ENCODE measurements at places on chromosomes 5 and 9.

DNA sequence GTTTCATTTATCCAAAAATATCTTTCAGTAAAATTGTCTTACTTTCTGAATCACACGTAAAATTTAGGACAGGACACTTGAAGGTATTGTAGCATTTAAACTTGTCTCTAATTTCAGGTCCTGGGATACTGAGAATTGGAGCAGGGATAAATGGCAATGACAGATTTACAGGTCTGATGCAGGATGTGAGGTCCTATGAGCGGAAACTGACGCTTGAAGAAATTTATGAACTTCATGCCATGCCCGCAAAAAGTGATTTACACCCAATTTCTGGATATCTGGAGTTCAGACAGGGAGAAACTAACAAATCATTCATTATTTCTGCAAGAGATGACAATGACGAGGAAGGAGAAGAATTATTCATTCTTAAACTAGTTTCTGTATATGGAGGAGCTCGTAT lies 99.2 kb downstream of the ADGRV1 start:
- no peak for DNase-seq

GRCh38 chr5:126492939-126493338 lies 69.7 kb downstream of the GRAMD2B start:
- no peak for DNase-seq

DNA sequence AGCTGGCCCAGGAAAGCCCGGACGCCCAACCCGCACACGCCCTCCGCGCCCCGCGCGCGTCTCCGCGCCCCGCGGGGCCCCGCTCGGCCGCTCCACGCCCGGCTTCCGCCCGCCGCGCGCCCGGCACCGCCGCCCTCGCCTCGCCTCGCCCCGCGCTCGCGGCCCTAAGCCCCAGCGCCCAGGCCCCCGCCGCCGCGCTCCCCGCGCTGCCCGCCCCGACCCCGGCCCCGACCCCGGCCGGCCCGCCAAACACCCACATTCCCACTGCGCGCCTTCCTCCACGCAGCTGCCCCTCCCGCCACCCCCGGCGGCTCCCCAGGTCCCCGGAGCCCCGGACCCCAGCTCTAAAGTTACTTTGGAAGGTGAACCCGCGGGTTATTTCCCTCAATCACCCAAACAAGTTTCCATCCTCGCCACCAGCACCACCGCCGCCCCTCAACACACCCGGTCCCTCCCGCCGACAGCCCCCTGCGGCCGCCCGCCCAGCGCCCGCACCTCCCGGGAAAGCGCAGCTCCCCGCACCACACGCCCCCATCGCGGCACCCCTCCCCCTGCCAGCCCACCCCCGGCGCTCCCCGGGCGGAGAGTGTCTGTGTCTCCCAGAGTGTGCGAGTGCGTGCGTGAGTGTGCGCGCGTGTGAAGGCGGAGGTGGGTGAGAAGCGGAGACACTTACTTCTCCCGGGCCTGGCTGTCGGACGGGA lies 439 bp downstream of the SSBP2 start:
- no peak for DNase-seq

- DNase-seq: no peak
Measured at GRCh38 chr5:65084795-65085515, 316.2 kb downstream of the CWC27 start.

DNA sequence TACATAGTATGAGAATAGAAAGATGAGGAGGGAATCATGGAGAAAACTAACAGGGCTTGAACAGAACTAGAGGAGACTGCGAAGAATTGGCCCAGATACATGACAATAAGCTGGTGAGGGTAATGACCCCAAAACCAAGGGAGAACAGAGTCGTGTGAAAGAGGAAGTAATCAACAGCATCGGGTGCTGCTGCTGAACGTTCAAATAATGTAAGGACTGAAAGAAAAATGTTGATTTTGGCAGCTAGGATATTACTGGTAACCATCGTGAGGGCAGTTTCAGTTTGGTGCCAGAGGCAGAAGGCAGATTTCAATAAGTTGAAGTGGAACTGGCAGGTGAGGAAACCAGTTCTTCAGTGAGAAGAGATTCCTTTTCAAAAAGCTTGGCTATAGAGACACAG lies 66.8 kb upstream of the SMC2 start:
- DNase-seq: no peak

GRCh38 chr9:89863837-89864236 lies 259.0 kb downstream of the GADD45G start:
- no peak for DNase-seq

- DNase-seq: no peak
Measured at GRCh38 chr9:93085676-93086075, 10.3 kb upstream of the CARD19 start.

DNA sequence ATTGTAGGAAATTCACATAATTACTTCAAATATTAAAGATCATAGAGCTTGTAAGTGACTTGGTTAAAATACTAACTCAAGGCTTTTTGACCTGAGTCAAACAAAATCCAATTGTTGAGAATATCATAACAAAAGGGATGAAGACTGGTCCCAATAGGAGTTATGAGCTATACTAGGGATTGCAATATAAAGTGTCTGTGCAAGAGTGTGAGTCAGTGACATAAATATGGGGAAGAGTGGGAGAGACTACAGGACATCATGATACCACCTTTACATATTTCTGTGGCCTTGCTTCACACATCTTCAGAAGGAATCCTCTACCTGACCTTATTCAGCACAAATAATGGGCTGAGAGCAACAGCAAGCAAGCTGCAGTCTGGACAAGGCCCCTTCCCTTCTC lies 180.9 kb upstream of the SLC24A2 start:
- DNase-seq: no peak

DNA sequence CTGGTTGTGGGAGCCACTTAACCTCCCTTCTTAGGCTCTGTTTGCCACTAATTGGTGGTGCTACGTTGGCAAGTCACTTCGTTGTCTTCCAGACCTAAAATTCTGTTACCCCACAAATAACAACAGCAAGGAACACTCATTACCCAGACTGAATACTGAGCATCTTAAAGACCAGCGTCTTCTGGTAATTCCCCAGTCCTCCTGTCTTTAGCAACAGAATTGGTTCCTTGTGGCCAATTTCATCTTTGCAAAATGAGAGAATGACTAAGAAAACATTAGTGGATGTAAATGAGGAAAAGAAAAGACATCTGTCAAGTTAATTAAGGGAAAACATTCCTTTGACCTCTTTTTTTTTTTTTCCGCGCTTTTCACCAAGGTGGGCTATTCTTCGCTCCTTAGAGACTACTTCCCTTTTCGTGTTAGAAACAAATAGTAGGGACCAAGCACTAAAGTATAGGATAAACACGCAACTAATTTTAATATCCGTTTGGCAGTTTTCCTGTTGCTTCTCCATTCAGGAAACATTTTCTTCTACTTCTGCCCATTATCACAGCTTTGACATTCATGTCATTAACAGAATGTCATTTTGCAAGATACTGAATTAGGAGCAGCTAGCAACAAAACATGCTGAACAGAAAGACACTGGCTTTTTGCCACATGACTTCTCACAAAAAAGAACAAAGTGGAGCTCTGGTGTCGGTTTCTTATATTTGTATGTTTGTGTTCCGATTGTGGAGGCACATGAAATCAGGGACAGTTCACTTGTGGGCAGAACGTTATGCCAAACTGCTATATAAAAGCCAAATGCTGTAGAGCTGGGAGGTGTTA lies 154.2 kb downstream of the CD180 start:
- DNase-seq: no peak

DNA sequence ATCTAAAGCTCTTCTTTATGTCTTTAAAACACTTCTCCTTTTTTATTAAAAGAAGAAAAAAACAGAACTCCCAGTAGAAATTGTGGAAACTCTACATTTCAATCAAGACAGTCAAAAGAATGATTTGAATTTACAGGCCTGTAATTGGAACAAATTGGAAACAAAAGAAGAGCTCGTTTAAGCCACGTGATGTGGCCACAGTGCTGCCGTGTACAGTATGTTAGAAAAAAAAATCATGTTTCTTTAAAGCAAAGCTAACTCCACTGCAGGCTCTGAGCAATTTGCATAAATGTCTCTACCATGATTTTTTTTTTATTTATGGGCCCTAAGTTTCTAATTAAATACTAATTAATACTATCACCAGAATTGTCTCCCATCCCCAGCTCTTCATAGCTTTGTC lies 325.6 kb downstream of the ZSWIM6 start:
- no peak for DNase-seq

DNA sequence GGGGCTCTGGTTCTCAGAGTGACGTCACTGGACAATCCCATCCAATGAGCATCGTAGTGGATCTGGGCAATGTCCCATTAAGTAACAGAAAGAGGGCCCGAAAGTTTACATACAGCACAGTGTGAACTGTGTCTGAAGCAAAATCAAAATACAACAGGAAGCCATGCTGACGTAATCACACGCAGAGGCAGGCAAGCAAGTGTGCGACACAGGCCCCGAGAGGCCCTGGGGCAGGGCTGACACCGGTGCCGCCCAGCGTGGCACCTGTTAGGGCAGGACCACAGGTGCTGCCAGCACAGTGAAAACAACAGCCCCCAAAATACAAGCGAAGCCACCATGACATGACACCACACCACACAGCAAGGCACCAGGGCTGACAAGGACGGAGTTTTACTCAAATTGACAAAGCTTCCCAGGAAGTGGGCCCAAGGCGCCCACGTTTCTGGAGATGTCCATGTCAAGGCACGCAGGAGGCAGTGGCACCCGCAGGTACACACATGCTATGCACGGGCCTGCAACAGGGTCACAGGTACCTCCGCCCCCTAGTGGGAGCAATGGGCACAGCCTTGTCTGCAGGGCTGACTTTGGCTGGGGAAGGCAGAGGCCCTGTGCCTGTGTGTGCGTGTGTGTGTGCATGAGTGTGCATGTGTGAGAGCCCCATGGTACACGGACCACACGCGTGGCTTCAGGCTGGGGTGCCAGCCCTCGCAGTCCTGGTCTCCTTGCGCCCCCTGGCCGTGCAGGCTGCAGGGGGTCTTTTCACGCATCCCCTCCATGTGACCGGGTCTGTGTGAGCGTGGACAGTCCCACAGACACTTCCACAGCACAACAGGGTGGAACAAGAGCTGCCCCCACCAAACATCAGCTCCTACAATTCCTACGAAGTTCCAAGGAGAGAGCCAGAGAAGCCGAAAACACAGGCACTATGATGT lies 19.6 kb downstream of the QSOX2 start:
- no peak for DNase-seq

- DNase-seq: no peak
Measured at GRCh38 chr5:83000922-83001321, 76.3 kb downstream of the TMEM167A start.

DNA sequence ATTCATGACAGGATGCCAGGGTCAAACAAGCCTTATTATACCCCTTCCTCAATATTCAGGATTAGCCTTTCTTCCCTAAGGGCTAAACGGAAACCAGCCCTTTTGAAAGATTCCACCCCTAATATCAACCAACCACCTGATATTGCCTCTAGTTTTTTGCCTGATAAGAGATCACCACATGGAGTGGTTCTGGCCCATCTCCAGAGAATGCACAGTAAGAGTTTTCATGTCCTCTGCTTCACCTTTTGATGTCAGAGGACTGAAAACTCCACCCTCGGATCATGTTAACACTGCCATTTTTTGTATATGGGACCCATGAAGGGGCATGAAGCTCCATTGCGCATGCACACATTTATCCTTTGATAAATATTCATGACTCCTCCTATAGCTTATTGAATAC lies 5.8 kb upstream of the LNPEP start:
- no peak for DNase-seq

DNA sequence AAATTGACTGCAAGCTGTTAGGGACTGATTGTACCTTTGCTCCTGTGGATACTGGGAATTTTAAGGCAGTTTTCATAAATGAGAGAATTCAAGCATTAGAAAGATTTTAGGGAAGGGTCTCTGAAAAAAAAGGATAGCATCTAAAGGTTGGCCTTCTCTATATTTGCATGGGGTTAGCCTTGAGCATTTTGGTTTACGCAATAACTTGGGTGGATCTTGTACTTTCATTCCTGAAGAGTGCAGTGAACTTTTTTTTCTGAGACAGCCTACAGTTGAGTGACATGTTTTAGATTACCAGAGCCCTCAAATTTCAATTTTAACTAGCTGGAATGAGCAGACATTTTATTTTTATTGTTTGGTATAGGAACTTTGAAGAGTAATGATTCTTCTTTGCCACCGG lies 91.6 kb upstream of the NR3C1 start:
- DNase-seq: no peak

DNA sequence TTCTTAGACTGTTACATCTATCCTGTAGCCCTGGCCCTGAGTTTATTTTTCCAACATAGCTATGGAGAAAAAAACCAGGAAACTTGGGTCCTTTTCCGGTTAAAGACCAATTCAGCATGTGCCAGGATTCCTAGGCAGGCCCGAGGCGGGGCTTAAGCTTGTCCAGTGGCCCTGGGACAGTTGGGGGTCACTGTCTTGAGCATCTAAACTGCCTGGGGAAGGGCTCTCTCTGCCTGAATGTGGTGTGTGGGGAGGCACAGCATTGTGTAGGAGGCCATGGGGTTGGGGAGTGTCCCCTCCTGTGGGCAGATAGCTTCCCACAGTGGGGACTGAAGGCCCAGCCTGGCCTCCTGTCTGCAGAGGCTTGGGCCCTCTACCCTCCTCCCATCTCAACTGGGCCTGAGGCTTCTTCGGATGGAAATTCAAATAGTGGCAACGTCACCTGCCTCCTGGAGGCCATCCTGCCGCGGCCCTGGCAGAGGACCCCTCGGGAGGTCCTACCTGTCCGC lies 88.8 kb downstream of the PHF2 start:
- no peak for DNase-seq

- DNase-seq: no peak
Measured at GRCh38 chr5:171969288-171969880, 37.1 kb downstream of the FBXW11 start.

- no peak for DNase-seq
Measured at GRCh38 chr9:3247211-3247610, 278.6 kb downstream of the RFX3 start.

DNA sequence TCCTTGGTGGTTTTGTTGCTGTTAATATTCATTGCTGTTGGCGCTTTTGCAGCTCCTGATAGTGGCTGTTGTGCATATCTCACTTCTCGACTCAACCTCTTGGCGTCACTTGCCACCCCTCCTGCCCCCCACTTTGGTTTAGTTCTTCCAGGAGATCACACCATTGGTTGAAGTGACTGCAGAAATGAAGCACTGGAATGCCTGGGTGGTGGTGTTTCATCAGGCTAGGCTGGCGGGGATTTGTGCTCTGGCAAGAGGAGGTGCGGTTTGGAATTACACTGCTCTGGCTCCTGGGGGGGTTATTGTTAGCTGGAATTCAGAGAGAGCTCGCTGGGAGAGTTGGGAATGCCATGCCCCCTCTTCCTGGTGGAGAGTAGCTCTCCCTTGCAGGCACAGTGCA lies 11.5 kb downstream of the PRRC2B start:
- no peak for DNase-seq

- DNase-seq: no peak
Measured at GRCh38 chr5:149007174-149007573, 55.7 kb downstream of the SH3TC2 start.

- DNase-seq: no peak
Measured at GRCh38 chr5:129904667-129905472, 605 bp downstream of the CHSY3 start.

GRCh38 chr5:119426057-119426456 lies 26.2 kb upstream of the HSD17B4 start:
- DNase-seq: no peak

GRCh38 chr9:108468364-108468763 lies 387.4 kb downstream of the ACTL7B start:
- no peak for DNase-seq
